ENCODE measurements at places on chromosomes 1 and 21.

DNA sequence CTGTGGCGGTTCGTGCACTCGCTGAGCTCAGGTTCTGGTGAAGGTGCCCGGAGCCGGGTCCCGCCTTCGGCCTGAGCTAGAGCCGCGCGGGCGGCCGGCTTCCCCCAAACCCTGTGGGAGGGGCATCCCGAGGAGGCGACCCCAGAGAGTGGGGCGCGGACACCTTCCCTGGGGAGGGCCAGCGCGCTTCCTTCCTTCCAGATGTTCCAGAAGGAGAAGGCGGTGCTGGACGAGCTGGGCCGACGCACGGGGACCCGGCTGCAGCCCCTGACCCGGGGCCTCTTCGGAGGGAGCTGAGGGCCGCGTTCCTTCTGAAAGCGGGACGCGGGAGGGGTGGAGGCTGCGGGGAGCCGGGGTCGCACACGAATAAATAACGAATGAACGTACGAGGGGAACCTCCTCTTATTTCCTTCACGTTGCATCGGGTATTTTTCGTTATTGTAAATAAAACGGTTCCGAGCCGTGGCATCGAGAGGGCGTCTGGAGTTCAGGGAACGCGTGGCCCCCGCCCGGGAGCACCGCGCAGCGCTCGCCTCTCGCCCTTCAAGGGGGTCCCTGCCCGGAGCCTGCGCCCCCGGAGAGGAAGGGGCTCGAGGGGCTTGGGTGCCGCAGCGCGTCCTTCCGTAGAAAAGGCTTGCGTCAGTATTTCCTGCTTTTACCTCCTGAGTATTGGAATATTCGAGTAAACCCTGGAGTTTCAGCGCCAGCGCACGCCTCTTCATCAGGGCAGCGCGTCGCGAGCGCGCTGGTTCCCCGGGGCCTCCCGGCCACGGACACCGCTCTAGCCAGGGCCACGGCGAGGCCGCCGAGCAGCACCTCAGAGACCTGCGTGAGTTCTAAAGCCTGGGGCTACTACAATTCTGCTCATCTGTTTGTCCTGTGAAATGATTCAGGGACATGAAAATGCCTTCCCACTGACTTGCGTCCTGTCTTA, 11.5 kb downstream of the YBEY start:
- DNase-seq: no peak

- no peak for DNase-seq
Measured at GRCh38 chr1:100187912-100188311, 9.9 kb upstream of the LRRC39 start.

- DNase-seq: no peak
Measured at GRCh38 chr1:182785181-182785580, 4.4 kb upstream of the NPL start.

DNA sequence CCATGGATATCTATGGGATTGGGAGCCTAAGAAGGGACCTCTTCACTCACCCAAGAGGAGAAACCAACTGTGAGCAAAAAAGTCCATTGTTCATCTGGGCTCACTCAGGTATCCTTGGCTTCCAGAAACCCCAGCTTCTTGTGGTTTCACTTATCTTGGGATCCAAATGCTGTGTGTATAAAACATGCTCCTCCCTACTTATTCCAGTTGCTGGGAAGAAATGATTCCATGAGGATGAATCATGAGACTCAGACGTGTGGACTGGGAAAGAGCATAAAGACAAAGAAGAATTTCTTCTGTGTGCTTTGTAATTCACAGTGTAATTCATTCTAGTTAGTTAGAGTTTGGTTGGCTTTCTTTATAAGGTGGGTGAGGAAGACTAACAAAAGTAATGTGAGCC, 283.7 kb downstream of the ZNF648 start:
- no peak for DNase-seq

DNA sequence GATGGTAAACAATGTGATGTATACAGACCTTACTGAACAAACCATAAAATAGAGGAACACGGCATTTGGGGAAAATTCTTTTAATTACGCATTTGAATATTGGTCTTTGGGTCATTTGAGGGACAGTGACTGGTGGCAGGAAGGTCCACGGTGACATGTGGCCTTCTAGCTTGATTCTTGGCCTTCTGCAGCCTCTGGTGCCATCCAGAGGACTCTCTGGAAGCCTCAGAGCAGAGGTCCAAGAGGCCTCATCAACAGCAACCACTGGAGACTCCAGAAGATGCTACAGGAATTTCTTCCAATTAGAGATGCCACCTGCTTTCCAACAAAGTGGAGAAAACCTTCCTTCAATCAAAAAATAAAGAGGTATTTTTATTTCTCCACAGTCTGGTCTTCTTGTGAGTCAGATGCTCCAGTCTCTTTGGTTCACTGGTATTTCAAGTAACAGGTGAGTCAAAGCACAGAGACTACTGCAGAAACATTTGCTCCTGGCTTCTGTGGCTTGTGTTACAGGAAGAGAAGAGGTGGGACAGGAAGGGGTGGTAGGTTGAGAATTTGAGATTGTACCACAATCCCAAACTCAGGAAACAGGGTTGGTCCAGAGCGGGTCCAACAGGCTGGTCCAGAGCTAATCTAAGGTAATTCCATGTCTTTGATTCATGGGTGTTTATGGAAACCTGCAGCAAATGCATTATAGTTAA, 2.7 kb upstream of the F5 start:
- no peak for DNase-seq

DNA sequence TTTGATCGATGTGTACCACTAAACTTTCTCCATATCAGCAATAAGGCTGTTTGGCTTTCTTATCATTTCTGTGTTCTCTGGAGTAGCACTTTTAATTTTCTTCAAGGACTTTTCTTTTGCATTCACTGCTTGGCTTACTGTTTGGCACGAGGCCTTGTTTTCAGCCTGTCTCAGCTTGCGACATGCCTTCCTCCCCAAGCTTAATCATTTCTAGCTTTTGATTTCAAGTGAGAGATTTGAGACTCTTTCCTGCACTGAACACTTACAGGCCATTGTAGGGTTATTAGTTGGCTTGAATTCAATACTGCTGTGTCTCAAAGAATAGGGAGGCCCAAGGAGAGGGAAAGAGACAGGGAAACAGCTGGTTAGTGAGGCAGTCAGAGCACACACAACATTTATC, 120.6 kb upstream of the KCND3 start:
- no peak for DNase-seq
